Melanocyte of skin (primary cell): ENCODE measurements at places on chromosomes 2 and 18. TPM values are rescaled to one million over a fixed set of nuclear protein-coding genes. Genes with fewer than 3 reads are reported as not detected.

SLC9A2 gene
- not detected in 2 replicates for total RNA-seq

CROCC2 gene
- total RNA-seq = under 0.01 TPM in 1 of 2 replicates, not detected in the other

CHRND gene
- total RNA-seq = 0.36 TPM in 1 of 2 replicates, not detected in the other

DLX1 gene
- total RNA-seq = 1.1 and 1.4 TPM in 2 replicates

CDCA7 gene
- total RNA-seq = 21.0 and 22.0 TPM in 2 replicates

CIB4 gene
- total RNA-seq = not detected in 2 replicates

RNU2-63P gene
- total RNA-seq = not detected in 2 replicates
